ENCODE measurements at places on chromosomes 6 and 20.

DNA sequence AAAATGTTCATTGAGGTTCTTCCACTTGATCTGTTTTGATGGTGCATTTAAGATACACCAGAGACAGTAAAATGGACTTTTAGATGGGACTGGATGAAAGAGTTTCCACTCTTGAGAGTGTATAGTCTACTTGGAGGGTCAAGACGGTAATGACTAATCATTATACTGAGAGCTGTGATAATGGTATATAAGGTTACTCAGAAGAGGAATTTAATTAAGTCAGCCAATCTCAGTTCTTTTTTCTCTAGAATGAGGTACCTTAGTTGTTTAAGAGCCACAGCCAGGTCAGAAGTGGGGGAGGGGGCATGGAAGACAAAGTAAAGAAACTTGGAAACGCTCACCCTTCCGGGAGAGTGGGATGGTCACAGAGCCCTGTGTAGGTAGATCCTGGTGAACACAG is 123.9 kb downstream of the MAP3K4 start:
- no peak for DNase-seq

DNA sequence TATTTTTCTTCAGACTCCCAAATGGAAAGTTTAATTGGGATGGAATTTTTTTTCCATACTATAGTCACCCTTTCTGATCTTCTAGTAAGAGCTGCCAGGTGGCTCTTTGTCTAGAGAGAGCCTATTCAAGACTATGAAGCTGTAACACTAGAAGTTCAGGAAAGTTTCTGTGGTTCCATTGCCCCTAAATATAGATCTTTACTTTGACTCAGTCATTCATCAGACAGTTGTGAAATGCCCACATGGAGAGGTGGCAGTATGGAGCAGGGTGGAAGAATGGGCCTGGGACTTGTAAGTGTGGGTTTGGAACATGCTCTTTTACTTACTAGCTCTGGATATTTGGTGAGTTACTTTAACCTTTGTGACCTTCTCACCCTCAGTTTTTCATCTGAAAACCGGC is 87.8 kb downstream of the CTNNBL1 start:
- no peak for DNase-seq

GRCh38 chr6:132703936-132704335 is 9.9 kb downstream of the VNN1 start:
- no peak for DNase-seq

DNA sequence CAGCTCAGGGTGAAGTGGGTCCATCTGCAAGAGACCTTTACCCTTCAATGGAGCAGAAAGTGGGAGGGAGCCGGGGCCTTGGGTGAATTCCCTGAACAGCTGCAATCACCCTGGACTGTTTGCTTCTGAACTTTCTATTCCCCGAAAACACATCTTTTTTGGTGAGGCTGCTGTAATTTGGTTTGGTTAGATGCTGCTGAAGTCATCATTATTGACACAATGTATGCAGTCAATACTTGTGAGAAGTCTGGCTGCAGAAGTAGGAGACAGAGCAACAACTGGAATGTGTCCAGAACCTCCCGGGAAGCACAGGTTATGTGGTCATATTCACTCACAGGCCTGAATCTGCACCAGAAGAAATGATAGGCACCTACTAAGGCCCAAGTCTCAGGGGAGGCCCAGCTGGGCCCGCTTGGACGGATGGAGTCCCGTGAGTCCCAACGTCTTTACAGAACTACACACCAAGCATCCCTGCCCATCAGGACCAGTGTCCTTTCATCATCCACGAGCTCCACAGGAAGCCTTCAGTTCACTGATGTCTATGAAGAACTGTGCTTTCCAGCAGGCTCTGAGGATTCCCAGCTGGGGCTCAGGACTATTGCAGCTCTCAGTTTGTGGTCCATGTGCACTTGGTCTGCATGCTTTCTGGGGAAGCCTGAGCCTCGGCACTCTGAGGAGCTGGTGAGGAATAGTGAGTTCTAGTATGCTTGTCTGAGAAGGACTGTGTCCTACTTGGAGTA is 177.6 kb downstream of the THBS2 start:
- DNase-seq: no peak

DNA sequence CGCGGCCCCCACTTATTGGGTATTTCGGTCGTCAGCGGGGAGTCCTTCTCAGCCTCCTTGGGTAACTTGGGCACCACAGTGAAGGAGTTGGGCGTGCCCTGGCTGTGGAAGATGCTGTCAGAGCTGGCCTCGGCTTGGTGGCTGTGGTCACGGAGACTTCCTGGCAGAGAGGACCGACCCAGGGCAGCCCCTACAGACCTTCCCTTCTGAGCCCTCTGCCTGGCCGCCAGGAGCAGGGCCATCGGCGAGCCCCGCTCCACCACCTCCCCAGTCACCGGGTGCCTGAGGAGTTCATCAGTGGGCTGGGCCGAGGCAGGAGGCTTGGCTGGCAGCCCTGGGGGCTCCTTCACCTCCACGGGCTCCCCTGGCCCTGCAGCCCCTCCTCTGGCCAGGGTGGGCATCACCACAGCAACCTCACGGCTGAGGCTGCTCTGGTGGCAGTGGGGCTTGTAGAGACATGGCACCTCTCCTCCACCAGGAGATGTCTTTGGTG is 37.2 kb downstream of the C6orf132 start:
- no peak for DNase-seq

DNA sequence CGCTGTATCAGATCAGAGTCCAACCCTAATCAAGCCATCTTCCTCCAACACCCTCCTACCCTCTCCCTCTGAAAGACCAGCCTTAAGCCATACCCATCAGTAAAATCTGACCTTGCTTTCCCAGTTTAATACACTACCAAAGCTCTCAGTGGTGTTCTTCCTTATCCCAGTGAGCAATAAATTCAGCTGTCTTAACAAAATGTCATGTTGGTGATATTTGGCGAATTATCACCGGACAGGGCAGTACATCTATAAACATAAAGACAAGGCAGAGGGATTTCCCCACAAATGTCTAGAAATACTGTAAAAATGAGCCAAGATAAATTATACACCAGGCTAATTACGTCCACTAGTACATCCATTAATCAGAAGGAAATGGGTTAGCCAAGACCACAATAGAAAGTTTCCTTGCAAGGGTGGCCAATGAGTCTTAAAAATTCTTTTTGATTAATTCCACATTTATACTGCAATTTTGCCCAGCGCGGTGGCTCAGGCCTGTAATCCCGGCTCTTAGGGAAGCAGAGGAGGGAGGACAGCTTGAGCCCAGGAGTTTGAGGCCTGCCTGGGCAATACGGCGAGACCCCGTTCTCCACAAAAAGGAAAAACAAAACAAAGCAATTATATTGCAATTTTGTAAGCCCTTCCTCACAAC is 905 bp downstream of the RARS2 start:
- no peak for DNase-seq

- DNase-seq: no peak
These were observed 1186.2 kb upstream of the CITED2 start for GRCh38 chr6:140560671-140561070.

- no peak for DNase-seq
These were observed 56.1 kb upstream of the UNC93A start for GRCh38 chr6:167235005-167235404.
